ENCODE measurements at places on chromosomes 4 and X.

GRCh38 chr4:189048119-189048518, 892.6 kb upstream of the FRG1 start:
- no peak for DNase-seq

GRCh38 chr4:4859325-4859798, at the start of gene MSX1:
MSX1 (plus strand) TSS chr4:4859665; CDS start chr4:4859900, 235 bp downstream.
- DNase-seq, result peak; percentile 97

DNA sequence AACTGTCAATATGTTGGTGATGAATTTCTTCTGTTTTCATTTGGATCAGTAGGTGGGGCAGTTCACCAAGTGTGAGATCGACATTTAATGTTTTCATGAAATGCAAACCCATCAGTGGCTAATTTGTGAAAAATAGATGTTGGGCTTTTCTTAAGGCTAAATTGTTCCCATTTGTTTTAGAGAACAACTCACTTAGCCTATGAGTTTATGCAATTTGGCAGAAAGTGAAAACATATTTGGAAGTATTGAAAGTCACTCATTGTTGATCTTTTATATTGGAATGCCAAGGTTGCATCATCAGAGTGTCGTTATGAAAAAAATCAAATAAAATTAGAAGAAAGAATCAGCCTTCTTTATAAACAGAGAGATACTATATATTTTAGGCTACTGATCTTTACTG, 132.4 kb downstream of the RPA4 start:
- DNase-seq, result no peak

DNA sequence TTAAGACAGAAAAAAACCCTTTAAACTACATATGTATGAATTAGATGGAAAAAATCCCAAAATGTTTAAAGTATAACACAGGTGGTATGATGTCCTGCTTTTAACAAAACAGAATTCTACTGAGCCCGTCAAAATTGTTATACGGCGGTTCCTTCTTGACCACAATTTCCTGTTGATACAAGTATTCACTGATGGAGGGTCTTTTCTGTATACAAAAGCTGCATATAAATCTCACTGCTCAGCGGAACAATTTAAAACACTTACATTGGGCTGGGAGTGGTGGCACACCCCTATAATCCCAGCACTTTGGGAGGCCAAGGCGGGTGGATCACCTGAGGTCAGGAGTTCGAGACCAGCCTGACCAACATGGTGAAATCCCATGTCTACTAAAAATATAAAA, 62.4 kb downstream of the RPS6KA3 start:
- DNase-seq, result no peak

GRCh38 chrX:132034648-132035047, 11.5 kb downstream of the STK26 start:
- no peak for DNase-seq

DNA sequence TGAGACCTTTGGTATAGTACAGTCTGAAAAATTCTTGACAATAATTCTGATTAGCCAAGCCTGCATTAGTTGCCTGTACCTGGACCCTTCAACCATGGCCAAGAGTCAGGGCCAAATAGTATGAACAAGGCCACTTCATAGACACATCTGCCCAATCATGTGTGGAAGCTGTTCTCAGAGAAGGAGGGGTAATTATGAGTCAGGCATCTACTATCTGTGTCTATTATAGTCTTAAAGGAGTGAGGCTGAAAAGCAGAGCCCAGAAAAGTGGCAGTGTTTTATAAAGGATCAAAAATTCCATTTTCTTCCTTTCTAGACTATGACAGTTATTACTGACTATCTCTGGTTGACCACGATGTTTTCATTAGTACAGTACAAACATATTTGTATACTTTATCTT, 5.0 kb upstream of the ADGRL3 start:
- no peak for DNase-seq

All from upper lobe of left lung (tissue), 6 donors.